Right forelimb (tissue), 1 donor: ENCODE measurements at places on chromosomes 4 and X.
A peak's percentile ranks its signal among the peaks of the same experiment; 100 is the strongest.

- peak; percentile 71 for DNase-seq
These were observed 772 bp downstream of the CYP4V2 start for GRCh38 chr4:186192066-186192612.

GRCh38 chr4:139403462-139403861 is 50.5 kb upstream of the RAB33B start:
- DNase-seq, result no peak

- no peak for DNase-seq
These were observed 14.3 kb downstream of the ANTXR2 start for GRCh38 chr4:80058740-80059139.

- DNase-seq, result no peak
These were observed 134.7 kb downstream of the F11 start for GRCh38 chr4:186400676-186401075.

DNA sequence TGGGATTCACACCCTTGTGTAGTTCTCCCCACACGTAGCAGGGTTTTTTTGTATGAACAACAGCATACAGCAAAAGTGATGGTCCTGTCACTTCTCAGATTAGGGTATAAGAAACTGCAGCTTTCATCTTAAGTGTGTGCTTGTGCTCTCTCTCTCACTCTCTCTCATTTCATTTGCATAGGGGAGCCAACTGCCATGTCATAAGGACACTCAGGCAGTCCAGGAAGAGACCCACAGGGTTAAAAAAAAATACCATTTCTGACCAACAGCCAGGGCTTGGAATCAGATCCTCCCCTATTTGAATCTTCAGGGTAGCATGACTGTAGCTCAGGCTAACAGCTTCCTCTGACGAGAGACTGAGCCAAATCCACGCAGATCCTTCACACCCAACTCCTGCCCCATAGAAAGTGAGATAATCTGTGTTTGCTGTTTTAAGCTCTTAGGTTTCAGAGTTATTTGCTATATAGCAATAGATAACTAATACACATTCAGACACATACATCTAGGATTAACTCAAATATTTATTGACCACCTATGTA is 331.2 kb downstream of the PAPSS1 start:
- DNase-seq, result no peak

DNA sequence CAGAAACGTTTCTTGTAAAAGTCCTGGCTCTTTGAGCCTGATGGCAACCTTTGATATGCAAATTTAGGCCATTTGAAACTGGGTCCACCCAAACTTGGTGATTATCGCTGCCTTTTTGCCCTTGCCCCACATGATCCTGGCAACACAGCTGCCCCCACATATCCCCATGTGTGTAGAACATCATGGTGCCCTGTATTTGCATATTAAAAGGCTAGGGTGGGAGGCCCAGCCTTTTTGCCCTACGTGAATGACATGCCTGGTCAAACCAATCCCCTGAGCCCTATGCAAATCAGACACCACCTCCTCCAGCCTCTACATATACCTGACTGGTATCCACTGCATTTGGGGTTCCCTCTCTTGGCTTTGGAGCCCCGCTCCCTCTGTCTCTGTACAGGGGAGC is 202.4 kb downstream of the MAB21L2 start:
- no peak for DNase-seq

DNA sequence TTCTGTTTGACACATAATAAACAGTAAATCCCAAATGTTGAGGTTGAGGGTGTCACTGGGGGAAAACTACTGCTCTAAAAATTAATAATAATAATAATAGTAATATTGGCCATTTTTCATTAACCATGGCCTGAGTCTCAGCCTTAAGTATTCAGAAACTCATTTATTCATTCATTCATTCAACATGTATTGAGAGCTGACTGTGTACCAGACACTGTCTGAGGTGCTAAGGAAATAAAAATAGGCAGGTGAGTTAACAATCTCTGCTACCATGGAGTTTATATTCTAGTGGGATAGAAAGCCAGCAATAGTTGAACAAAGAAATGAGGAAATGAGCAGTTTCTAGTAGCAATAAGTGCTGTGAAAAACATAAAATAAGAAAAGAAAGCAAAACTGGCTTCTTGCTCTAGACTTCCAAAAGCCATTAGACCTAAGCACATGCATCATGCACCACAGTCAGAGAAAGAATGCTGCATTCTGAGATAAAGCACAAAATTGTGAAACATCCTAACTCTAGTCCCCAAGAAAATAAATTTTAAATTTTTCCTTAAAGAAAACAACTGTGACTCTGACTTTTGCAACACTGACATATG is 278.7 kb downstream of the RCHY1 start:
- DNase-seq, result no peak

DNA sequence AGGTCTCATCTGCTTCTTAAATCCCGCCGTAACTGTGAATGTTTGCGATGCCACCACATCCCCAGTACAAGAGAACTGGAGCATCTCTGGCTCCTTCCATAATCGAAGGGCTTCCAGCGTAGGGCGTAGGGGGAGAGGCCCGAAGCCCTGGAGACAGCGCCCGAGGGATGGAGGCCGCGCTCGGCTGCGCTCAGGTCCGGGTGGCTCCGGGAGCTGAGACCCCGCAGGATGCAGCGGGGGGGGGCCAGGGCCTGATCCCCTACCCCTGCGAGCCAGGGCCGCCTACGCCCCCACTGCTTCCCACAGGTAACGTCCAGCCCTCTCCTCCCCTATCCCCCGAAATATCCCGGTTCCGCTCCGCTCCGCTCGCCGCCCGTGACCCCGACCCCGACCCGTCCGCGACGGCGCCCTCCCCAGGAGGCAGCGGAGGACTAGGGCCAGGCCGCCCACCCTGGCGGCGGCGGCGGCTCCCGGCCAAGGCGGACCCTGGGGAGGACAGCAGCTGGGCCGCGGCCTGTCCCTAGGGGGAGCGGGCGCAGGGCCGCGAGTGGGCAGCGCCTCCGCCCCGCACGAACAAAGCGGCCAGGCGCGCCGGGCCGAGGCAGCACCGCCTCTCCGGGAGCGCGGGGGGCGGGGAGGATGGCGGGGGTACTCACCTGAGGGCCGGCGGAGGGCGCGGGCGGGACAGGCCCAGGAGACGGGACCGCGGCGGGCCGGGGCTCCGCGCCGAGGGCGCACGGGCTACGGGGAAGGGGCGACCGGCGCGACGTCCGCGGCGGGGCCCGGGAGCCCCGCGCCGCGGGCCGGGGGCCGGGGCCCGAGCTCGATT is 723 bp downstream of the WDFY3 start:
- peak; percentile 69 for DNase-seq

DNA sequence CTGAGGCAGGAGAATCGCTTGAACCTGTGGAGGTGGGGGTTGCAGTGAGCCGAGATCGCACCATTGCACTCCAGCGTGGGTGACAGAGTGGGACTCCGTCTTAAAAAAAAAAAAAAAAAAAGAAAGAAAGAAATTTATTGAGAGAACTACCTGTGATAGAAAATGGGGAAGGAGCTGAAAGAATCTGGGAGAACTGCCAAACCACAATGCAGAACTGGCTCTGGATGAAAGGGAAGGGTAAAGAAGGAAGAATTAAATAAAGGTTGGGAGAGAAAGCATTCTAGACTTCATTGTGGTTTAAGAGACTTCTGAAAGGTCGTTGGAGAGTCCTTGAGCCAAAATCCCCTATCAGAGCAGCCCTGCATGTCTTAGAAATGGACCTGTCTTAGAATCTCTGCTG is 567.9 kb upstream of the HTR2C start:
- no peak for DNase-seq

GRCh38 chr4:113411496-113411938 is 350.0 kb downstream of the CAMK2D start:
- DNase-seq, result no peak

GRCh38 chr4:53088152-53088551 is 226.0 kb downstream of the RASL11B start:
- DNase-seq, result no peak

- DNase-seq, result no peak
These were observed 26.4 kb downstream of the HMGB3 start for GRCh38 chrX:151009582-151009981.

- no peak for DNase-seq
These were observed 120.0 kb upstream of the EGFL6 start for GRCh38 chrX:13449441-13449840.

DNA sequence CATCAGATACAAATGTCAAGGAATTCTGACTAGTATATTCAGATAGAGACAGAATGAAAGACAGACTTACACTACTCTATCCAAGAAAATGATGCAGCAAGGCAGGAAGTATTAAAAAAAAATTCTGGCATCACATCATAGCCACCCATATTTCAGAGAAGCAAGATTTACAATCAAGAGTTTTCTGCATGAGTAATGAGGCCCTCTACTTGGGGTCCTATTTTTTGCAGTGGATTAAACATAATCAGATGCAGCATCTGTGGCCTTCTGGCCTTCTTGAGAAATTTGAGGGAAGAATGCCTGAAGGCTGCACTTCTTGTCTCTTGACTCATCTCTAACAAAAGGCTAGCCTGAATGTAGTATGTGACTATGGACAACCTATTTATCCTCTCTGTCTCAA is 48.2 kb upstream of the SLIT2 start:
- no peak for DNase-seq

- no peak for DNase-seq
These were observed 83.8 kb upstream of the C1QTNF7 start for GRCh38 chr4:15344041-15344440.

DNA sequence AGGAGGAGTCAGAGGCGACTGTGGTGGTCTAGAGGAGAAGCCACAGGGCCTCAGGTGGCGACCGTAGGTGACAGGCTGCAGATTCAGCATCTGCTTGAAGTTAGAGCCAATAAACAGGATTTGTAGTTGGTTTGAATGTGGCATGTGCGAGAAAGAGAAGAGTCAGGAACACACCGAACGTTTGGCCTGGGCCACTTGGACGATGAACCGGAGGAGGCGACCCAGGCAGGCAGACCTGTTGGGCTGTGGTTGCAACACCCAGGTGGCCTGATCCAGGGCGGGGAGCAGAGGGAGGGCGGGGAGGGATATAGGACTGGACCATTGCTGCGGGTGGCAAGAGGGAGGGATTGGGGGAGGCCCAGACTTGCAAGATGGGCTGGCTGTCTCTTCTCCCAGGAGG is 10.0 kb upstream of the PSAPL1 start:
- DNase-seq, result no peak

DNA sequence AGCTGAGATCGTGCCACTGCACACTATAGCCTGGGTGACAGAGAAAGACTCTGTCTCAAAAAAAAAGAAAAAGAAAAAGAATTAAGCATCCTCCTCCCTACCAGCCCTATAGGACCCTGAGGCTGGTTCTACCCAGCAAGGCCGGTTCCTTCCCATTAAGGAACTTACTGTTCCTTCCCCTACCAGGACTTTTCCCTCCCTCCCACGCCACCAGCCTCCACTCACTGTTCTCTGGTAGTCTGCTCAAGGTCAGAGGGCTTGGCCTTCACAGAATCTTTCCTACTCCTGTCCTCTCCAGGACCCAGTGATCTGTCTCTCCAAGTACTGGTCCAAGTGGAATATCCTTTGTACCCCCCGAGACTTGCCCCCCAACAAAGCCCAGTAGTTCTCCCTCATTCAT is 1.4 kb downstream of the GRIPAP1 start:
- no peak for DNase-seq

DNA sequence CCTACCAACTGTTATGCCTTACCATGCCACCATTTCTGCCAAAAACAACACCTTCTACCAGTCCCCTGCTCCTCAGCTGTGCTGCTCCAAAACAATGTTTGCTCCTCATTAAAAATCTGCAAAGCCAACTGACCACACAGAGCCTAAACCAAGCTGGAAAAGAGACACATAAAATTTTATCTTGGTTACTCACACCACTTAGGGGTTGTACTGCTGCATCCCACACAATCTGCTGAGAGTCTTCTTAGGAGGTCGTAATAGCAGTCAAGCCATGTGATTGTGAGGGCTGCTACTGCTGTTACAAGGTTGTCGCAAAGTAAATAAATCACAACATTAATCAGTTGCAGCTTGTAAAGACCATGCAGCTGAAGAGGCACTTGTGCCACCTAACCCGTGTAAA is 607.4 kb upstream of the FAM241A start:
- no peak for DNase-seq

DNA sequence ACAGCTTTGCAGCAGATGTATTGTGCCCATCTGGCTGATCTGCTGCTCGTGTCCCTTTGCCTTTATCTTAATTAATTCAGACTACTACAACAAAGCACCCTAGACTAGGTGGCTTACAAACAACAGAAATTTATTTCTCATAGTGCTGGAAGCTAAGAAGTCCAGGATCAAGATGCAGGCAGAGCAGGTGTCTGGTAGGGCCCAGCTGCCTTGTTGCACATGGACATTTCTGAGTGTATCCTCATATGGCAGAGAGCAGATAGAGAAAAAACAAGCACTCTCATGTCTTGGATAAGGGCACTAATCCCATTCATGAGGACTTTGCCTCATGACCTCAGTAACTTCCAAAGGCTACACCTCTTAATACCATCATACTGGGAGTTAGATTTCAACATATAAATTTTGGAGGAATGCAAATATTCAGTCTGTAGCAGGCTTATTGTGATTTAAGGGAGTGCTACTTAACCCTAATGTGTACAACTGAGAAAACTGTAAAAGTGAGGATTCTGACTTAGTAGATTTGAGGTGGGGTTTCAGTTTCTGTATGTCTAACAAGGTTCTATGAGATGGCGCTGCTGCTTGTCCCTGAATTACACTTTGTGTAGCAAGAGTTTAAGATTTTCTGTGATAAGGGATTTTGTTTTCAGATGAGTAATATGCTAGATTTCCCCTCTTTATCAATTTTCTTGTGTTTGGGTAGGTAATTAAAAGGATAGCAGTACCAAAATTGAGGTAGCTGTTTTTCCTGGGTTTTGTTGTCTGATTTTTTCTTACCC is 473.2 kb upstream of the TECRL start:
- DNase-seq, result no peak

- DNase-seq, result no peak
These were observed 50.8 kb downstream of the DTHD1 start for GRCh38 chr4:36332023-36332781.

GRCh38 chrX:133749370-133749769 is 236.0 kb downstream of the GPC3 start:
- DNase-seq, result no peak

DNA sequence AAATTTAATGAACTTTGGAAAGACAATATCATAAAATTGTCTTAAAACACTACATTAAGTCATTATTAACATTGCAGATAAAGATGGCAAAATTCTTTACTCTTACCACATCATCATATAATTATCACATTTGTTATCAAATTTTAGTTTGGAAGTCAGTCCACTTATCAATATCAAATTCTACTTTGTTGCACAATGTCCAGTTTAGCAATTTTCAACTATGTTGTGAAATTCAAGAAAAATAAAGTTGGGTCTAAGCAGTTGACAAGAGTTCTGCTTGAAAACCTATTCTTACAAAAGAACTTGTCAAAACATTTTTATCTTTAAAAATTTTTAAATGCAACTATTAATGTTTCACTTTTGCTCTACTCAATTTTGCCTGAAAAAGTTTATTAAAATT is 44.7 kb upstream of the TET2 start:
- no peak for DNase-seq

DNA sequence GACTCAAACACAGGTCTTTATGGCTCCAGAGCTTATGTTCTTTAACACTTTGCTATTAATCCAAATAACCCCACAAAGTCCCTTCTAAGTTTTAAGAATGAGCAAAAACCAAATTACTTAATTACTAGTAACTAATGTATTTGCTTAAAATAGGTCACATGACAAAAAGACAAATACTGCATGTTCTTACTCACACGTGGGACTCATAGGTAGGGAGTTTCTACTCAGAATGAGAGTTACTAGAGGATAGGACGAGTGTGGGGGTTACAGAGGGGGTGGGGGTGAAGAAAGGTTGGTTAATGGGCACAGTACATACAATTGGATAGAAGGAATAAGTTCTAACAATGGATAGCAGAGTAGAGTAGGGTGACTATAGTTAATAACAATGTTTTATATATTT is 5.8 kb downstream of the RPS6KA3 start:
- no peak for DNase-seq
